ENCODE measurements at places on chromosomes 7 and 10.

- no peak for DNase-seq
These were observed 88.2 kb downstream of the RGS10 start for GRCh38 chr10:119454316-119454715.

- no peak for DNase-seq
These were observed 523.6 kb downstream of the PTPRN2 start for GRCh38 chr7:158063850-158064610.

DNA sequence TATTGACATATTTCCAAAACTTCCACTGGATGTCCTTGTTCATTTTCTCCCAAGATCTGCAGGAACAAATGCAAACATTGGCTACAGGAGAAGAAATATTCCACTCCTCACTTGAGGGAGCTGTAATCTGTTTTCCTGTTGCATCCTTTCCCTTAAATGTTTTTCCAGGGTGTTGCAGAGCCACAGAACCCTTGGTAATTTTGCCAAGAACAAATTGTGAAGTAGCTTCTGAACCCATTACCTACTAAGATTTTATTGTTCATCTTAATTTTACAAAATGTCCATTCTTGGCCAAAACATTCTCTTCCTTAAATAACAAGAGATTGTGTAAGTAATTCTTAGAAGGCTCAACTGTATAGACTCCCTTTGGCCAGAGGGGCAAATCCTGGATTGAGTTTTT, 177.0 kb downstream of the GNAT3 start:
- no peak for DNase-seq

DNA sequence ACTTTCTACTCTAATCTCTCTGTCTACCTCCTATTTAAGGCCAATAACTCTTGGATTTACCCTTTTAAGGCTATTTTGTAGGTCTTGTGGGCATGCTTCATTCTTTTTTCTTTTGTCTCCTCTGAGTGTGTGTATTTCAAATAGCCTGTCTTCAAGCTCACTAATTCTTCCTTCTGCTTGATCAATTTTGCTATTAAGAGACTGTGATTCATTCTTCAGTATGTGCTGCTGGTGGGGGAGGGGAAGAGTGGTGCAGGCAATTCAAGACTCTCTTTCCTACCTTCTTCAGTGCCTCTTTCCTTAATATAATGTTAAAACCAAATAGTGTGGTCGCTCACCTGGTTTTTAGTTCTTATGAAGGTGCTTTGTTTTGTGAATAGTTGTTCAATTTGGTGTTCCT, 20.0 kb downstream of the ABCB1 start:
- DNase-seq: no peak

DNA sequence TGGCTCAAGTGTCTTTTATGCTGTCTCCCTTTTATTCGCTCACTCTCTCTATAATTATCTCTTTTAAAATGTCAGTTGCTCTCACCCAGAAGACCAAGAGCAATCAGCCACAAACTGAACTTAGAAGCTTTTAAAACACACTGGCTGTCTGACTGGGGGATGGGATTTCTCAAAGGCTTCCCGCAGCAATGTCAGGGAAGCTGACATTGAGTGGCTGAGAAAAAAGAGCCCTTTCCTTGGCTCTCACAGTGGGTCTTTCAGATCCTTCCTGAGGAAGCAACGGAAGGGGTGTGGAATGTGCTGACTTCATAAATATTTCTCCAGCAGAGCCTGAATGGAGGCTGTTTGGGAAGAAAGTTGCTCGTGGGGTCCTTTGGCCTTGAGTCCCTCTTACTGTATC, 445.7 kb upstream of the C7orf33 start:
- DNase-seq: no peak

- DNase-seq: no peak
These were observed 55.0 kb downstream of the GBF1 start for GRCh38 chr10:102300278-102300843.

GRCh38 chr10:124903111-124903510, 38.8 kb upstream of the ZRANB1 start:
- DNase-seq: no peak

GRCh38 chr10:69870591-69870990, 68.9 kb downstream of the COL13A1 start:
- DNase-seq: no peak

DNA sequence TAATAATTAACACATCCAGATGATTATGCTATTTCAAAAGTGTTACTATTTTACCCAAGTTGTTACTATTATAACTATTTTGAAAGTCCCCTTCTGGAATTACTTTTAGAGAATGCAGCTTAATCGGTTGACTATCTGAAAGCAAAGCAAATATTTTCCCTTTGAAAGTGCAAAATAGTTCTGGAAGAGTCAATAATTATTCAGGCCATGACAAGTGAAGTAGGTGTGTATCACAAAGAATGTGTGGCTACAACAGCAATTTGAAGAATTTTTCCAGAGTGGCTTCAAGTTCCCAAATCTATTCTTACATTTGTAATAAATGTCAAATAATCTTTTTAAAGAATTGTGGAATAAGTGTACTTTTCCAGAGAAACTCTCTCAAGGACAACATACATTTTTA, 42.8 kb downstream of the RNLS start:
- no peak for DNase-seq

- no peak for DNase-seq
These were observed 12.0 kb upstream of the CPXM2 start for GRCh38 chr10:123903621-123904020.

DNA sequence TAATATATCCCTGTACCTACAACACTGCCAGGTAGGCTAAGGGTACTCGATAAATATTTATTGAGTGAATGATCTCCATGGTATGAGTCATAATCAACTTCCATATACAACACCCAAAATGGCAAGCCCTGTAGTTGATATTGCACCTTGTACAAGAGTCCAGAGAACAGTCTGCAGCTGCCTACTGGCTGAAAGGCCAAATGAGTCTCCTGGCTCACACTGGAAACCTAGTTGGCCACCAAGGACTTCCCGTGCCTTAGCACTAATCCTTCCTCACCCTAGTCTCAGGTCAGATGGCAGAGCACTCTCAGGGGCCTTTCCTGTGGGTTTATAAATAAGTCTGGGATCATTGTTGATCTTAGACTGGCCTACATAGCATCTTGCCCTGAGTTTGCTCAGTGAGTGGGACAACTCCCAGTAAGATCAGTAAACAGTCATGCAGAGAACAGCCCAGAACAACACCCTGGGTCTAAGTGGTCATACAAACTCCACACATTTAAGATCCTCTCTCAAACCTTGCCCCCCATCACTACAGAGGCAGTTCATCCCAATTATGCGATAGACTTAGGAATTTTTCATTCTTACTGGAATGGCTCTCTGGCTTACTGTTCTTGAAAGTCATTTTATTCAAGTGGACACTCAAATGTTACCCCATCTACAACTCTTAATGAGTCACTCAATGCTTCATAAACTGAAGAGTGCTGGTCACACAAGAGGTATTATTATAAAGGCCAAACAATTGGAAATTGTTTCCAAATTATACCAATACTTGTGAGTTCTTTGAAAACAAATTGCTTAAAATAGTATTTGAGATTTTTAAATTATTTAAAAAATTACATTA, 14.7 kb upstream of the SLC16A9 start:
- DNase-seq: no peak

DNA sequence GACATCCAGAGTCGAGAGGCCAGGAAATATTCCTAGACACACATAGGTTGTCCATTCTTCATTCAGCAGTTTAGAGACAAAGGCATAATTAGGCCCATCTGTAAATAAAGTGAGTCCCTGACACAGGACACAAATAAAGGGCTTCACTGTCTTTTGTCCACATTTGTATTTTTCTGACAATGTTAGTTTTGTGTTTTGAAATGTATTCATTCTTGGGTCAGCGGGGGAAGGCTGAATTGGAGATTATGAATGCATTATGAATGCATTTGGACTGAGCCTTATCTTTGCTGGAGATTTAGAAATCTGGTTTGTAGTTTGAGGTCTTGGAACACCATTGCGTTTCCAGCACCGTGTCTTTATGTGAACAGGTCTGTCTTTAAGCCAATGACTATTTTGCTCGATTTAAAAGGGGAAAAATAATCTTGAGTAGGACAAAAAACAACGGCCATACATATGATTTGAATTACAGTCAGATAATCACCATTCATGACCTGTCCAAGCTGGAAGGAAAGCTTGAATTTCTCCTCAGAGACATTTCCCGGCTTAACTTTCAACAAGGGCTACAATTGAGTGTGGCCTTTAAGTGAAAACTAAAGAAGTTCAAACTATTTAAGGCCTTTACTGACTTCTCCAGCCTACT, 334.8 kb downstream of the WDR11 start:
- DNase-seq: no peak

GRCh38 chr7:106273009-106273668, 11.6 kb downstream of the NAMPT start:
- DNase-seq: no peak

DNA sequence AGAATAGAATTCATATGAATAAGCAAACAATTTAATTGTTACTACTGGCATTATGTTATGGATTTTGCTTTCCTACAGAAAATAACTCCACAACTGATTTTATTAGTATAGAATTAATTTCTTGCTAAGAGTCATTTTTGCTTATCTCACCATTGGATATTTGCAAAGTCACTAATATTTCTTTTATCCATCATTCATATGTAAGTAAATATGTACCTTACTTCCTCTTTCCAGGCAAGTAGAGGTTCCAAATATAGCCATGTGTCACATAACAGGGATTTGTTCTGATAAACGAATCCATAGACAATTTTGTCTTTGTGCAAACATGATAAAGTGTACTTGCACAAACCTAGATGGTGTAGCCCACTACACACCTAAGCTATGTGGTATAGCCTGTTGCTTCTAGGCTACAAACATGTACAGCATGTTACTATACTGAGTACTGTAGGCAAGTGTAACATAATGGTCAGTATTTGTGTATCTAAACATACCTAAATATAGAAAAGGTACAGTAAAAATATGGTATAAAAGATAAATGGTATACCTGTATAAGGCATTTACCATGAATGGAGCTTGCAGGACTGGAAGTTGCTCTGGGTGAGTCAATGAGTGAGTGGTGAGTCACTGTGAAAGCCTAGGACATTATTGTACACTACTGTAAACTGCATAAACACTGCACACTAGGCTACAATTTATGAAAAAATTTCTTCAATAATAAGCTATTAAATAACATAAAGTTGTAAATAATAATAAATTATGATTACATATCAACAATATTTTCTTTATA, 18.3 kb downstream of the KLLN start:
- DNase-seq: no peak

DNA sequence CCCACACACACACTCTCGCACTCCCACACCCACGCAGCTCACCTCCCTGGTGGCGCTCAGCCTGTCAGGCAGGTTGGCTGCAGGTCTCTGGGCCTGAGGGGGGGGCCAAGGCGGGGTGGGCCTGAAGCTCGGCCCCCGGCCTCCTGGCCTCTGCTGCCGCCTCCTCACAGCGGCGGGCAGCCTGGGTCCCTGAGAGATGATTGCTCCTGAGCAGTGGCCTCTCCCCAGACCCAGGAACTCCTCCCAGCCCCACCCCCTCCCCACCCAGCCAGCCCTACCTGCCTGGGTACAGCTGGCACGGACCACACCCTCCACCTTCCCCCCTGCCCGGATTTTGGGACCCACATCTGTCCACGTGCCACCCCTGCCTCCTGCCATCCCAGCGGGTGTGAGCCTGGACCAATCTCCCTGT, 4.6 kb upstream of the TMEM184A start:
- DNase-seq: no peak

DNA sequence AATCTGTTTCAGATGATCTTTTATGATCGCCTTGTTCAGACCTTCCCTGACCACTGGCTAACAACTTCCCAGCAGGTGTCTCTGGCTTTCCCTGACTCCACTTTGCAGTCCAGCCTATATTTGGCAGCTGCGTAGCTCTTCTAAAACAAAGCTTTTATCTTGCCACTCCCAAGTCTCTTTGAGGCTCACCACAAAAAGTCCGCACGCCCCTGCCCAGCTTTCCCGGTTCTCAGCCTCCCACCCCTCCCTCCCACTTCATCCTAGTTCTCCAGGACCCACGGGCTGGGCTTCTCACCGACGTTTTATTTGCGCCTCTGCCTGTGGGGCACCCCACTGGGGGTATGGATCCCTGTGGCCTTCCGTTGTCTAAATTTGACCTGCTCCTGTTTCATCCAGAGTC, 58.9 kb upstream of the USP6NL start:
- no peak for DNase-seq

GRCh38 chr10:11425296-11425610, 186.2 kb downstream of the USP6NL start:
- DNase-seq: no peak

- DNase-seq: no peak
These were observed 3.5 kb downstream of the GRIFIN start for GRCh38 chr7:2472739-2473138.

DNA sequence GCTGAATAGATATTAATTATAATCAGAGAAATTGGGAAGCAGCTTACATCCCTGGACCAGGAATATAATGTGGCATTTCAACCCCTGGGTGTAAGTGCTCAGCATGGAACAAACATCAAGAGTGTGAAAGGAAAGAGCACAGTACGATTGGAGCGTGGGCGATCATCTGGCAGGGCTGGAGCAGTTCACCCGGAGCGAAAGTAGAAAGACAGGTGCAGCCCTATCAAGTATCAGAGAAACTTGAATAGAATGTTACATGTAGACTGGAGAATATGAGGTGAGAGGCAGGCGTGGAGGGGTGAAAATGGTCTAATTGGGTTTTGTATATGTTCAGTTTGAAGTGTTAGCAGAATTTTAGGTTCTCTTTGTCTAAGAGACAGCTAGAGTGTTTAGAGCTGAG, 303.0 kb downstream of the MDFIC start:
- no peak for DNase-seq

DNA sequence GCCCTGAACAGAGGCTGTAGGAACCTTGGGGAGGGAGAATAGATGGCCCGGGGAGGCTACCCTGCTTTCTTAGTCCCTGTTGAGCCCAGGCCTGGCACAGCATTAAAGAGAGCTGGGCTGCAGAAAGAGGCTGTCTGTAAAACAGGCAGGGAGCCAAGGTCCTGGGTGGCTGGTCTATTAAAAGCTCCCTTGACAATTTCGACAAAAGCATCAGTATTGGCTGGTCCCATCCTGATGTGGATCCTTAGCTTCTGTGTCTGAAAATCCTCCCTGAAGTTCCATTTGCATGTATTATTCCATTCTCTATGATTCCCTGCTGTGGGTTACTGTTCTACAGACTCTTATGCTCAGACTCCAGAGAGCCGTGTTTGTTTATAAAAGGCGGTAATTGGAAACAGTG, 158.5 kb downstream of the GALNT17 start:
- no peak for DNase-seq
